Body of pancreas (tissue), 4 donors: ENCODE measurements at places on chromosomes 11 and 22. TPM values are rescaled to one million over a fixed set of nuclear protein-coding genes. Genes with fewer than 3 reads are reported as not detected.

The MYO7A gene
- 12.9 TPM for total RNA-seq

The OR52H1 gene
- total RNA-seq = 5.9 TPM

DNA sequence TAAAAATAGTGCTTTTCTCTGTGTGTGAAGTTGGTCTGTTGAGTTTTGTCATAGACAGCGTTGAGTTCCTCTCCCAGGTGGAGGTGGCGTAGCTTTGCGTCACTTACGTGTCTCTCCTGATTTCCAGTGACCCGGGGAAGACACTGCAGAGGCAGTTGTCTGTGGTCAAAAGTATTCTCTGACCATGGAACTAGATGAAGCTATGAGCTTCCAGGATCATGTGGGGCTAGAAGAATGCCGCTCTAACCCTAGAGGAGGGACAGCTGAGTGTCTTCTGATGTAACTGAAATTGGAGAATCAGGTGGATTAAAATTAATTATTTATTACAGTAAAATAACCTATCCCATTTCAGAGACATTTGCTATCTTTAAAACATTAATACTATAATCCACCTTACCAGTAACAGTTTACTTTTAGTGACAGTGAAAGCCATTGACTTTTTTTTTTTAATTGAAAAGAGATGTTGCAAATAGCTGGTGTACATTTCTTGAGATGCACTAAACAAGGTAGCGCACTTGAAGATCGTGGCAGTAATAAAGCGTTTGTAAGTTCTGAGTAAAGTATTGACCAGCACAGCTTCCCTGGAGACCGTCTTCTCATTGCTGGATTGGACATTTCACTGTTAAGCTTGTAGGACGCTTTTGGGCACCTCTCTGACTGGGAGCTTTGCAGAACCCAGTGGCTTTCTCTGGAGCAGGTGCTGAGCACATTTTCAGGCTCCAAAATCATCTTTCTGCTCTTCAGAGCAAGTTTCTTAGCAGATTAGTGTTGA lies 9.7 kb downstream of the CAT start:
- DNase-seq = no peak

DNA sequence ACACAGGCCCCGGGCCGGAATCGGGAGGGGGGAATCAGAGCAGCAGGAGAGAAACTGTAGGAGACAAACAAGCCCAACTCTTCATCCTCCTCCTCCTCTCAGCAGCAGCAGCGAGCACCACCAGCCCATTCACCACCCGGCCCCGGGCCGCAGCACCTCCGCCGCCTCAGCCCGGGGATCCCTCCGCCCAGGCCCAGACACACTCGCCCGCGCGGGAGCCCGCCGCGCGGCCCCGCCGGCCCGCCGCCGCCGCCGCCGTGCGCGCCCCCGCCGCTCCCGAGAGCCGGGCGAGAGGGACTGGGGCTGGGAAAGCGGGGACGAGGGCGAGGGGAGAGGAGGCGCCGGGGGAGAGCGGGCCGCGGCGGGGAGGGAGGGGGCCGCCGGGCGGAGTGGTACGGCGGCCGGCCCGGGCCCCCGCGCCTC lies at the start of gene PHF21A:
Gene PHF21A, minus strand, starts transcription at position 154 of the 423 bp plus-strand sequence. CDS start 37,235 bp downstream, outside the sequence.
- peak; percentile 89 for DNase-seq

GRCh38 chr11:3206156-3206921 lies 12.3 kb downstream of the MRGPRG start:
- no peak for DNase-seq
